ENCODE measurements at places on chromosomes 3 and 15.
A peak's percentile ranks its signal among the peaks of the same experiment; 100 is the strongest.

DNA sequence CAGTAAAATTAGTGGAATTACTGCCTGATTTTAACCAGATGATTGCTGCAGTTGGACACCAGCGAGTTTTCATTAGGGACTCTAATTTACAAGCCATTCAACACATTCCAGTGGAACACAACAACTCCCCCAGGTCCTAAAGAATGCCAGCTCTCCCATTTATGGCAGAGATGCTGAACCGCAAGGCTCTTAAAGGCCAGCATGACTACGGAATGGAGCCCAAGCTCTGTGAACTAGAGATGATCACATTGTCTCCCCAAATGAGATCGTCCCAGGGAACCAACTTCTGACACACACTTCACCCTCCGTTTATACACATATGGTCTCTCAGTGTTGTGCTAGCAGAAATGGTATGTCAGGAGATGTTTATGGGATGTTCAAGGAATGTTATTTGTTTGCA, 446.2 kb upstream of the NR2F2 start:
- no peak for DNase-seq

DNA sequence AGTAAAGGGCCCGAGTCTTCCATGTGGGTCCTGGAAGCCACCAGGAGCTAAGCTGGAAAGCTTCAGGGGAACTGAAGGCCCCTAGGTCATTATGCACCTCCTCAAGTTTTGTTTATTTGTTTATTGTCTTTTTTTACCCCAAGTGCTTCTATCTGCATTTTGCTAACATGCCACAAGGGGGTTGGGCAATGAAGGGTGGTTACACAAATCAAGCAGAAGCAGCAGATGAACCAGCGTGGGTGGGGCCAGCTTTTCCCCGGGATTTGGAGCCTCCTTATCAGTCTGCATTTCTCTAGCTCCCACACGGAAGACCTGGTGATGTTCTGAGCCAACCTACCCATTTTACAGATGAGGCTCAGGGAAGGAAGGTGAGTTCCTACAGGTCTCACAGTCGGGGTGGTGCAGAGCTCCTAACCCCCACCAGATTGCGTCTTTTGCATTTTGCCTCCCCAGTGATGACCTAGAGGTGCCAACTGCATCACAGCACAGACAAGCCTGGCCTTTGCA, 16.8 kb downstream of the TMC3 start:
- no peak for DNase-seq

DNA sequence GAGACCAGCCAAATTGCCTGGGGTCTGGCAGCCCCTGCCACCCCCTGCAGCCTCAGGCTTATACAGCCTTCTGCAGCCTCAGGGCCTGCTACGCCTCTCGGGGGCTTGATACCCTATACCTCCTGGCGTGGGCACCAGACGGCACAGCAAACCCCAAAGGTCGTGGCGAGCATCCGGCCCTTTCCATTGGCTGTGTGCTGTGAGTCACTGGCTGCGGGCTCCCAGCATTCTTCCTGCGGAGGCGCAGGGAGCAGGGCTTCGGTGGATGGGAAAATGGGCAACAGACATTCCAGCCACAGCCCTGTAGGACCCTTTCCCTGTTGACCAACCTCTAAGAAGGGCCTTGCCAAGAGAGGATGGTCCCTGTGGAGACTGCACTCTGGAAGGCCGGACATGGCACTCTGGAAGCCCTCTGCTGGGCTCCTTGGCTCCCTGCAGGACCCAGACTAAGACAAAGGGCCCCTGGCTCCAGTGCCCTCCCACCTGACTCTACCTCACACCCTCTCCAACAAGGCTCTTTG, 59.6 kb downstream of the ITGA11 start:
- DNase-seq: no peak

- no peak for DNase-seq
These were observed 43.0 kb downstream of the BOC start for GRCh38 chr3:113254171-113254947.

- DNase-seq: no peak
These were observed 30.5 kb downstream of the TMEM44 start for GRCh38 chr3:194602669-194603171.

GRCh38 chr15:98723195-98723594, 74.9 kb downstream of the IGF1R start:
- no peak for DNase-seq

- peak; percentile 23 for DNase-seq
These were observed 31.5 kb upstream of the LDHAL6B start for GRCh38 chr15:59174835-59175831.
